Stimulated activated CD4-positive, alpha-beta T cell treated with anti-CD3 and anti-CD28 coated beads, Interleukin-2, amount 100 ng/mL, for 4 hours (primary cell): ENCODE measurements at places on chromosomes 12 and 14.

GRCh38 chr12:6961695-6962284, 8.7 kb downstream of the PHB2 start:
- no peak for DNase-seq

DNA sequence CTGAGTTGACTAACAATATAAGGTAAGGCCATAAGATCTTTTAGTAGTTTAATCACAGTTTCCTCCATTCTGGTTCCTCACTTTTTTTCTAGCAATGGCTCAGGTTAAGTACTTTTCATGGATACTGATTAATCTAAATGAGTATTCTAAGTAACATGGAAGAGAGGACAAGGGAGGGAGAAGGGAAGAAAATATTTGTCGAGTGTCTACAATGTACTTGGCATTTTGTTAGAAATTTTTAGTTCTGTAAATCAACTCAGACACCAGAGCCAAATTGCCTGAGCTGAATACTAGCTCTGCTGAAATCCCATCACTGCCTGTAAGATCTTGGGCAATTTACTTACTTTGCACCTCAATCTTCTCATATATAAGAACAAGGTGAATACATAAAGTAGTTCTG, 20.2 kb downstream of the RERG start:
- no peak for DNase-seq

DNA sequence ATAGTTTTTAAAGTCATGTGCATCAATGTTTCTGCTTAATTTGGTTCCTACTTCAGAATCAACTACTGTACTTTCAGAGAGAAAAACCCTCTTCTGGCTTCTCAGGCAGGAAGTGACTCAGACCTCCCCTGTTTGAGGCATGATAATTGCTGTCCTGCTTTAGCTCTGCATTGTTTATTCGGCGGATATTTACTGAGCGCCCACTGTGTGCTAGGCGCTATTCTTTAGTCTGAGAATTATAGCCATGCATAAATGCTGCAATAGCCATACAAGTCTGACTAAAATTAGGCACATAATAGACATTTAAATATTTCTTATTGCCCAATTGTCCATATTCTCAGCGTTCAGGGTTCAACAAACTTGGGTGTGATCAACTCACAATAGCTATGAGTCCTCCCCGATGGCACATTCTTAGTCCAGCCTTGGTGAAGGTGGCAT, 6.1 kb upstream of the AMIGO2 start:
- DNase-seq = peak; percentile 44

DNA sequence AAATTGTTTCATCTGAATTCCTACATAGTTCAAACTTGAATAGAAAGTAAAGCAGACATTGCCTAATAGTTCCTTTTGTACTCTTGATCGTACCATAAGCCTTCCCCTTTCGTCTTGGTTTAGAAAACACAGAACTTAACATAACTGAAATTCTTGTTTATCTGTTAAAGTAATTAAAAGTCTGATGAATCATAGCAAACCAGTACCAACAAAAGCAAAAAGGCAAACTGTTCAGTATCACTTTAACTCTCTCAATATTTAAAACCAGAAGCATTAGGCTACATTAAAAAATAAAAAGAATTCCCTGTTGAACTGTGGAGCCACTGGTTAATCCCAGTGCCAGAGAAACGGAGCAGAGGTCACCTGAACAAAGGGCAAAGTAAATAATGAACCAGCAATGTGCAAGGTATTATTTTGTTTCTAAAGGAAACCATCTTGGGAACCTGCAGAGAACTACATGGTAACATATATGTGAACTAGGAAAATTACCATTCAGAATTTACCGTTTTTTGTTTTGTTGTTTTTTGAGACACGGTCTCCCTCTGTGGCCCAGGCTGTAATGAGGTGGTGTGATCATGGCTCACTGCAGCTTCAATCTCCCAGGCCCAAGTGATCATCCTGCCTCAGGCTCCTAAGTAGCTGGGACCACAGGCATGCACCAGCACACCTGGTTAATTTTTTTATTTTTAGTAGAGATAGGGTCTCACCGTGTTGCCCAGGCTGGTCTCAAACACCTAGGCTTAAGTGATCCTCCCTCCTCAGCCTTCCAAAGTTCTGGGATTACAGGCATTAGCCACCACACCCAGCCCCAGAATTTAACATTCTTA, 17.1 kb upstream of the HIGD1C start:
- DNase-seq = no peak

- DNase-seq = no peak
Measured at GRCh38 chr14:71688576-71688975, 243.7 kb upstream of the RGS6 start.

DNA sequence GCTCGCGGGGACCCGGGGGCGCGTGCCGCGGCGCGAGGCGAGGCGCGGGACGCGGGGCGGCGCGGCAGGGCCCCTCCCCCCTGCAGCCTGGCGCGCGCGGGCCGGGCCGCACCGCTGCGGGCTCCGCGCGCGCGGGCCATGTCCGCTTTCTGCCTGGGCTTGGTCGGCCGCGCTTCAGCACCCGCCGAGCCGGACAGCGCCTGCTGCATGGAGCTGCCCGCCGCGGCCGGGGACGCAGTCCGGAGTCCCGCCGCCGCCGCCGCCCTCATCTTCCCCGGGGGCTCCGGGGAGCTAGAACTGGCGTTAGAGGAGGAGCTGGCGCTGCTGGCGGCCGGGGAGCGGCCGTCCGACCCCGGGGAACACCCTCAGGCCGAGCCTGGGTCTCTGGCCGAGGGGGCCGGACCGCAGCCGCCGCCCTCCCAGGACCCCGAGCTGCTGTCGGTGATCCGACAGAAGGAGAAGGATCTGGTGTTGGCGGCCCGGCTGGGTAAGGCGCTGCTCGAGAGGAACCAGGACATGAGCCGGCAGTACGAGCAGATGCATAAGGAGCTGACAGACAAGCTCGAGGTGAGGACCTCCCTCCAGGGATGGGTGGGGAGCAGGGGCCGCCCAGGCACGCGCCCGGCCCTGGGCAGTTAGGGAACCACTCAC, 820 bp downstream of the BICDL1 start:
- DNase-seq = peak; percentile 48

- DNase-seq = no peak
Measured at GRCh38 chr12:76329159-76329558, 19.1 kb downstream of the BBS10 start.

GRCh38 chr12:50287271-50287670, 4.0 kb upstream of the LIMA1 start:
- no peak for DNase-seq

DNA sequence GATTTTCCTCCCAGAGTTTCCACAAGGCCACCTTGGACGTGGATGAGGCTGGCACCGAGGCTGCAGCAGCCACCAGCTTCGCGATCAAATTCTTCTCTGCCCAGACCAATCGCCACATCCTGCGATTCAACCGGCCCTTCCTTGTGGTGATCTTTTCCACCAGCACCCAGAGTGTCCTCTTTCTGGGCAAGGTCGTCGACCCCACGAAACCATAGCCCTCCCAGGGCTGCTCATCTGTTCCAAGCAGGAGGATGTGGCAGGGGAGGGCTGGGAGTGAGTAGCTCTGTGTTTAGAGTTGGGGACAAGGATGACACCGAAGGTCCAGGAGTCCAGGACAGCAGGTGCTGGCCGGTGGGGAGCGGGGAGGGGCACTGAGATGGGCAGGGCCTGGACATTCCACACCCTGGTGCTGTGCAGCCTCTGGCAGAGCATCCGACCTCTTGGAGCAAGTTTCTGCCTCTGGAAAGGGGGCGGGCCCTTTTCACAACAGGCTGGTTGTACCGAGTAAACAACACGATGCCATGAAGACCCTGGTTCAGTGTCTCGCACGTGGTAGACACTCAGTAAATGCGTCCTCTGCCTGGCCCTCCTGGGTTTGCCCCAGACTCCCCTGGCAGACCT, 8.2 kb downstream of the SERPINA4 start:
- DNase-seq = no peak

- DNase-seq = no peak
Measured at GRCh38 chr12:49049566-49050224, 10.9 kb downstream of the KMT2D start.

GRCh38 chr14:72457641-72458040, 436.3 kb downstream of the DPF3 start:
- no peak for DNase-seq

DNA sequence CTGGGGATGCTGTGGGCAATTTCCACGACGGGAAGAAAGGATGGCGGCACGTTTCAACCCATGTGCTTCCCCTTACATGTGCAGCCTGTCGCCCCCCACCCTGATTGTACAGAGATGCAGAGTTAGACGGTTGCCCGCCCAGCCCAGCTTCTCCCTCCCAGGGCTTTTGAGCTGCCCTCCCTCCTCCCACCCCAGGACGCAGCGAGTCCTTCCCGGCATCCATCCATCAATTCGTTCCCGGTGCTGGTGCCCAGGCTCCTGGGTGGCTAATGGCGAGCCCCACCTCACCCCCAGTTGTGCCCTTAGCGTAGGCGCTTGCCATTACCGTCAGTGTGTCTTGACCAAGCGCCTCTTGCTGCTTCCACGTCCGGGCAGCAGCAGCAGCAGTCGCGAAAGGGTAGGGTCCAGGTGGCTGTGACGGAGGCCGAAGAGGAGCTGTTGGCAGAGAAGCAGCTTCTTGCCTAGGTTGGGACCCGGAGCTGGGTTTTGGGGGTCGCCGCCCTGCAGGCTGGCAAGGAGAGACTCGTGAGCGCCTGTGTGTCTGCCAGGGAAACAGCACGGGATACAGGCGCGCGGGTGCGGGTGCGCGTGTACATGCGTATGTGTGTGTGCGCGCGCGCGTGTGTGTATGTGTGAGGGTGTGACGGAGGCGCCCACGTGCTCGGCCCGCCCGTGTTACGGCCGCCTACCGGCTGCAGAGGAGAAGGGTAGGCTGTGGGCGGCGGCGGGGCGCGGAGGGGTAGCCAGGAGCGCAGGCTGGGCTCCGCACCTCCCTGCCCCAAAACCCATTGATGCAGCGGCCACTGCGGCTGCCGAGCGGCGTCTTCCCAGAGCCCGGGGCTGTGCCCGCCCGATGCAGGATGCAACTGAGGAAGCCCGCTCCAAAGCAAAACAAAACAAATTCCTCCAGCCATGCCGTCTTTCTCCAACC, at the start of gene SLC6A15:
Gene SLC6A15 (minus strand): TSS at position 602 of the 931 bp plus-strand sequence. CDS start 20,679 bp downstream, outside the sequence.
- DNase-seq = no peak

GRCh38 chr12:132116709-132117557, 27.2 kb downstream of the DDX51 start:
- DNase-seq = no peak

- no peak for DNase-seq
Measured at GRCh38 chr14:68254669-68255527, 435.3 kb downstream of the RAD51B start.

DNA sequence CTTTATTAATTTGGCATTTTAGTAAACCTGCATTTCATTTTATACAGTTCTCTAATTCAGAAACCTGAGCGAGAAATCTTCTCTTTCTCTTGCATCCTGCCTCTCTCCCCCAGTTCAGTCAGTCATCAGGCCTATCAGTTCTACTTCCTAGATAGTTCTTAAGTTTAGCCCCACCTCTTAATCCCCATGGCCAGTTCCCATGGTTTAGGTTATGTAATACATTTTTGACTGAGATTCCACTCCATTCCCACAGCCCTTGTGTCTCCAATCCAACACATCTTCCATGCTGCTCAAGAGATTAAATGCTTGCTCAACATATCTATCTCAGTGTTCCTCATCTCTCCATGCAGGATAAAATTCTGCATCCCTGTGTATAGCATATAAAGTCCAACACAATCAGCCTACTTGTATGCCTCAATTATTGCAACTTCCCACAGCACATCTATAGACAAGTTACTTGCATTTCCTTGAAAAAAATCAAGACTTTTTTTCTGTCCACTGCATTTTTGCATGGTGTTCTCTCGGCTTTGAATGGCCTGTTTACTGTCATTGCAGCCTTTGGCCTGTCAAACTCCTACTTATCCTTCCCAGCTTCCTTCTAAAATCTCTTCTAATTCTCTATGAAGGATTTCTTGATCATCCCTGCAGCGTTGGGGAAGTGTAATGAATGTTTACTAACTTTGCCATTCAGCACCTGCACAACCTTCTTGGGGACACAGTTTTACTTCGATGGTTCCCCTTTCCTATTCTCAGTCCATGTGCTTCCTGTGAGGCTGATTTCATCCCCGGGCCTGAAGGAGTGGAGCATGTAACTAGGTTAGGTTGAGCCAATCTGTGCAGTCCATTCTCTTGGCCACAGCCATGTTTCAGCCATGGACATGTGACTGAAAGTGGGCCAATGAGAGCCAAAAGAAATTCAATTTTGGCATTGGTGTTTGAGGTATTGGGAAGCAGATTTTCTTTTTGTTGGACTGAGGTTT, 80.8 kb downstream of the DACT1 start:
- no peak for DNase-seq

DNA sequence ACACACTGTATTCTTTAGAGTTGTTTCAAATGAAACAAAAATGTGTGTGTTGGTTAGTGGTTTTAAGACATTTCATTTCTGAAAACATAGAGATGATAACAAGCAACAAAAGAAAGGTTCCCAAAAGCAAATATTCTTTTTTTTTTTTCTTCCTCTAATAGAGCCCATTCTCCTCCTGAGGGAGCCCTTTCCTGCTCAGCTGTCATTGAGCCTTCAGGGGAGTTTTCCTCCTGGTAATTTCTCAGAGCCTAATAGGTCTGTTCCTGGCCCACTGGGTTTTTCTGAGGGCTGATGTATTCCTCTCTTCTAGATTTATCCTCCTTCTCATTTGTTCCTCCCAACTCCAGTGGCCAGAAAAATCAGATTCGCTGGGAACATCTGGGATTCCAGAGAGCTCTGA, 654.5 kb downstream of the NOVA1 start:
- no peak for DNase-seq

GRCh38 chr12:72925716-72926115, 653.5 kb downstream of the TRHDE start:
- no peak for DNase-seq

DNA sequence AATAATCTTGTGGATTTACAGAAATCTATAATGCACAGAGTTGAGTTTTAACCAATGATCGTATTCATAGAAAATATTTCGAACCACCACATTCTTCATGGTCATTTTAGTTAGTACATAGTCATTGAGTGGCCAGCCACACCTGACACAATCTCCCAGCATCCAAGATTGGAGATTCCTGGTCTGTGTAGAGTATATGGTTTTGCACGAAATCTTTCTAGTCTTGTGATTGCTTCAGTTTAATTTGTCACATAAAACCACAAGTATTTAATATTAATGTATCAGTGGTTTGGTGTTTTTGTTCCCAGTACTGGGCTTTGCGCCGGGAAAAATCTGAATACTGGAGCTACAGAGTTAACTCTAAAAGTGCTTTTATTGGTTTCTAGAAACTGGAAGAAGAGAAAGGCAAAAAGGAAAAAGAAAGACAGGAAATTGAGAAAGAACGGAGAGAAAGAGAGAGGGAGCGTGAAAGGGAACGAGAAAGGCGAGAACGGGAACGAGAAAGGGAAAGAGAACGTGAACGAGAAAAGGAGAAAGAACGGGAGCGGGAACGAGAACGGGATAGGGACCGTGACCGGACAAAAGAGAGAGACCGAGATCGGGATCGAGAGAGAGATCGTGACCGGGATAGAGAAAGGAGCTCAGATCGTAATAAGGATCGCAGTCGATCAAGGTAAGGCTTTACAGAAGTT, 33.4 kb upstream of the PSEN1 start:
- DNase-seq = no peak

- DNase-seq = no peak
Measured at GRCh38 chr12:93957870-93958269, 190.5 kb upstream of the PLXNC1 start.
